ENCODE measurements at places on chromosomes 11 and 22. TPM values are rescaled to one million over a fixed set of nuclear protein-coding genes. Genes with fewer than 3 reads are reported as not detected.

STIP1 gene
- 82.1 TPM for polyA plus RNA-seq

DCDC1 gene
- polyA plus RNA-seq = 0.07 TPM

TUB gene
- 10.5 TPM for polyA plus RNA-seq

PRRG4 gene
- polyA plus RNA-seq = 1.3 TPM

SLC39A13 gene
- 8.2 TPM for polyA plus RNA-seq

POLDIP3 gene
- 66.1 TPM for polyA plus RNA-seq

DNA sequence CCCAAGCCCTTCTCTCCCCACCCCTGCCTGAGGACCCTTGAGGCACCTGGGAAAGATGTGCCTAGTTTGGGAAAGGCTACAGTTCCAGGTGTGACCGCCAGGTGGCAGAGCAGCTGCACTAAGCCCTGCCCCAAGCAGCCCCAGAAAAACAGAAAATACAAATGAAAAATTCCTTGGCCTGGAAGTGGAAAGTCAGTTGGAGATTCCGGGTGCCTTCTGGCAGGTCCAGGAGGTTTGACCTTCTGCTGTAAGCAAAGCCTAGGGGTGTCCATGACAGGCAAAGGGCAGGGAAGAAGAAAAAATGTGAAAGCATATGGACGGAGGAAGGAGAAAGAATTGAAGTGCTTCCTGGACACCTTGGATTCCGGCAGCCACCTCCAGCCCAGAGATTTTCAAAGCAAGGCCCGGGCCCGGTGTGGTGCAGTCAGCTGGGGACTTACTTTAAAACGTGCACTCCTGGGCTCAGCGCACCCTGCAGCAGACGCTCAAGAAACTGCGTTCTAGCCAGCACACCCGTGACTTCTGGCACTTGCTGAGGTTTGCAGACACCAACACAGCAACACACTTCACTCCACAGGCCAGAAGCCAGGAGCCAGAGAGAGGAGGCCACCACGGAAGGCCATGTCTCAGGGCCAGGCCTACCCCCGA is 37.3 kb upstream of the SLC22A12 start:
- DNase-seq = peak; percentile 76

- DNase-seq = peak; percentile 20
Observed at GRCh38 chr11:107741044-107741823, 29.4 kb upstream of the SLN start.

GRCh38 chr22:30262917-30263741 is 3.5 kb downstream of the OSM start:
- peak; percentile 71 for DNase-seq

- no peak for DNase-seq
Observed at GRCh38 chr11:17788084-17788483, 53.5 kb downstream of the KCNC1 start.

DNA sequence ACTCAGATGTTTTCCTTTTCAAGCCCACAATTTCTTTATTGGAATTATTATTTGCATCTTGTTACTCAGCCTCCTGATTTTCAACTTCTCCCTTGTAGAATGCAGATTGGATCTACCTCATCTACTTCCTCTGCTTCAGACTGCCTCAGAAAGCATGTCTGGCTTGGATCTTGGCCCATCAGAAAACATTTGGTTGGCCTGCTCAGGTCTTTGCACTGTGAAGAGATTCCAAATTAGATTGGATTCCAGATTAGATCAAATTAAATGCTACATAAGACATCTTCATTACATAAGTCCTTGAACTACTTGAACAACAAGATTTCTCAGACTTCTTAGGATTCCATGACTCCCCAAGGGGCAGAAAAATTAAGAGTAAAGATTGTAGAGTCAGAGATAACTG is 358.0 kb downstream of the DLG2 start:
- no peak for DNase-seq

DNA sequence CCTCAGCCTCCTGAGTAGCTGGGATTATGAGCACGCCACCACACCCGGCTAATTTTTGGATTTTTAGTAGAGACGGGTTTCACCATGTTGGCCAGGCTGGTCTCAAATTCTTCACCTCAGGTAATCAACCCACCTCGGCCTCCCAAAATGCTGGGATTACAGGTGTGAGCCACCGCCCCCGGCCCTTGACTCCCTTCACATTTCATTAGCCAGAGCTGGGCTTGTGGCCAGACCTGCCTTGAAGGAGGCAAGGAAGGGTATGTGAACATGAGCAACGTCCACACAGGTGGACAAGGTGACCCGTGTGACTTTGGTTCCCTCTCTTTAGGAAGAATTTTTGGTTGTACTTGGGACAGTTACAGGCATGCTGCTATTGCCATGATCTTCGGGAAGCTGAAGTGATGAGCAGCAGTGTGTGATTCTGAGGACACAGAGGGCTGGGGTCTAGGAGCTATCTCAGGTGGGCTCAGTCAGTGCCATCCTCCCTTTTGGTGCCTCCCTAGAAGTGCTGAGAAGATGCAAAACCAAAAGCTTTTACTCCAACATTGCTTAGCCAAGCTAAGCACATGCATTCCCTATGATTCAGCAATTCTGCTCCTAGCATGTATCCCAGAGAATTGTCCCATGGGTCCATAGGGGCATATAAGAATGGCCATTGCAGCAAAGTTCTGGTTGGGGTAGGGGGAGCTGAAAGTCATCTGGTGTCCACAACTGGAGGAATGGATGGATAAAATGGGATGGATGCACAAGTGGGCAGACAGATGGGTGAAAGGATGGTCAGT is 6.1 kb downstream of the AP5B1 start:
- no peak for DNase-seq

DNA sequence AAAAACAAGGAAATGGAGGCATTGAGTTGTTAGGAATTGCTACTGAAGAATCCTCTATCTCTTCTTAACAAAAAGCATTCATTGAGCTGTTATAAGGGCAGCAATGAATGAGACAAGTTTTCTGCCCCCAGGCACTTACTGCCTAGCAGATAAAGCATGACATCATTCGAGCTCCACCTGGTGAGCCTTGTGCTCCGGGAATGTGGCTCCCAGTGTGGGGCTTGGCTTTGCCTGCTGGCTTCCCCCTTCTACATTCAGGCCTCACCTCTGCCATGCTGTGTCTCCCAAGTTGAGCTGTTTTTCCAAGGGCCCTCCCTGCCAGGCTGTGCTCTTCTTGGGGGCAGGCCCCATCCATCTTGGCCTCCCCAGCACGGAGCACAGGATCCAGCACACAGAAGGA is 56.9 kb upstream of the EIF3D start:
- DNase-seq = no peak

DNA sequence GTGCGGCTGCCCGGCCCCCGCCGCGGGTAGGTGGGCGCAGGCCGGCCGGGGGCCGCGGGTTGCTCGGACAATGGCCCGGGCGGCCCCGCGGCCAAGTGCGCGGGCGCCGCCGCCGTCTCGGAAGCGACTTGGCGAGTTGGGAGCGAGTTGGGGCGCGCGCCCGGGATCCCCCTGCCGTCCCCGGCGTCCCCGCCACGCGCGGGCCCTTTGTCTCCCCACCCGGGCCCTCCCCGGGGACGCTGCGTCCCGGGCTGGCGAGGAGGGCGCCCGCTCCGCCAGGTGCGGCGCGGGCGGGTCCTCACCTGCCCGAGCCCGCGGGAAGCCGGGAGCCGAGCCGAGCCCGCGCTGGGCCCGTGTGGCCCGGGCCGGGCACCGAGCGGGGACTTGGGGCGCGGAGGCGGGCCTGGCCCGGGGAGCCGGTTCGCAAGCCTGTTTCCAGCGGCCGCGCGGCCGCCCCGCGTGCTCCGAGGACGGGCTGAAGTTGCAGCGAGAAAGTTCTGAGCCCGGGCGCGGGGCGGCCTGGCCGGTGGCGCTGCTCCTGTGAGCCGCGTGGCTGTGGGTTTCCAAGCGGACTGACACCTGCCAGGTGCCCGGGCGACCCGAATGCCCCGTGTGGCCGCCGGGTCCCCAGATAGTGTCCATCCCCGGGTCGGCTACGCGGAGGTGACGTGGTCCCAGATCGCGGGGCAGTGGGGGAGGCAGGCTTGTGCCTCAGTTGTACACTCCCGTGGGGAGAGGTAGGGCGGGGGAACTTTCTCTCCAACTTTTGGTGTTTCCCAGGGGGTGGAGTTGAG is 586 bp downstream of the LRP5 start:
- no peak for DNase-seq

GRCh38 chr11:102722821-102723220 is 1.9 kb downstream of the MMP8 start:
- DNase-seq = no peak

DNA sequence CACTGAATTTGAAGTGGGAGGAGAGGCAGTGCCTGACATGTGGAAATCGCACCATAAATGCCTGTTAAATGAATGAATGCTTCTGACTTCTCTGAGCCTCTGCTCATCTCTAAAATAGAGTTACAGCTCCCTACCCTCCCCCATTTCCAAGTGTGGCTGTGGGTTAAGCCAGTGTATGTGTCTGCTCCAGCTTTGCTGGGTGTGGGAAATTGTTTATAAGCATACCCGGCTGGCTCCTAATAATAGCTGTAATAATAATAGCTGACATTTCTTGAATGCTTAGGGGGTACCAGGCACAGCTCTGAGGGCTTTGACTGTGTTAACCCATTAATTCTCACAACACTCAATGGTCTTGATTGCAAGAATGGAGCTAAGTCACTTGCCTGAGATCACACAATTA is 7.0 kb upstream of the FCHSD2 start:
- no peak for DNase-seq

DNA sequence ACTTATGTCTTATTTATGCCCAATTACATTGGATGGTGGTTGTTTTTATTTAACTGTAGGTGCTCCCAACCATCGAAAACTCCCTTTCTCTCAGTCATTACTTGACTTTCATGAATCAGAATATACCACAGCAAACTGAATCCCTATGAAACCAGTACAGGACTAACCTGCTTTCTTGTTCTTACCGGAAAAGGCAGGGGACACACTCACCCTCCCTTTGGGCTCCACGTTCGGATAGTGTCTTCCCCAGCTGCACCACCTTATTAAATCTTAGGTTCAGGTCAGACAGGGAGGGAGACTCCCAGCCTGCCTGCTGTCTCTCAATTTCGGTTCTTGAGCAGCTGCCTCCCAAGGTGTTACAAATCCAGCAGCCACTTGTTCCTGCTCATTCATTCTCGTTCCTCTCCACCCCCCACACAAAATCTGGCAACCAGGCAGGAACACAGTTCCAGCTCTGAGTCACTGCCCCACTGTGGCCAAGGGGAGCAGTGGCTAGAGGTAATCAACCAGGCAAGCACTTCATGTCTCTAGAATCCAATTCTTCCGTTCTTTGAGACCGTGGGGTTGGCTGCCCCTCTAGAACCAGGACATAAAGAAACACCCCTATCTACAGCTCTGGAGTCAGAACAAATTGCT is 133.0 kb downstream of the PLEKHA7 start:
- DNase-seq = peak; percentile 82

DNA sequence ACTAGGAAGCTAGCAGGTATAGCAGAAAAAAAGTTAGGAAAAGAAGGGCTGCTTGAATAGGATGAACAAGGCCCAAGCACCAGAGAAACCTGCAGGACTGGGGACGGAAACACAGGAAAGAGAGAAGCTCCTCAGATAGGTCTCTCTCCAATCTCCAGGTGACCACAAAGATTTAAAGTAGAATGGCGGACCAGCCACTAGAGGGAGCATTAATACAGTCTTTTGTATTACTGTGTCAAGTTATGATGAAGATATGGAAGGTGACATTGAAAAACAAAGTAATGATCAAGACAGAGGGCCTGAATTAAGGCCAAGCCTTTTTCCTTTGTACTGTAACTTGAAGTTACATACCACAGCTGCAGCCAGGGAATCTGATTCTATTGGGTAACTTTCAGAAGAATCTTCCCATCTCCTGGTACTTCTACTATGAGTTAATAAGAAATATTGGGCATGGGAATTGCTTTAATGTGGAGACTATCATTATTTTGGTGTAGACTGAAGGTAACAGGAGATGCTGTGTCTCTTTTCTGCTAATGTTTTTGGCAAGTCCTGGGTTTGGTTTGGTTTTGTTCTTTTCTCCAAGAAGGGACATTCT is 33.8 kb downstream of the OR2AG2 start:
- DNase-seq = peak; percentile 30

Measured in adrenal gland (tissue), 19 donors.